HFFc6 (cell line): ENCODE measurements at places on chromosomes 1 and 21. TPM values are rescaled to one million over a fixed set of nuclear protein-coding genes. Genes with fewer than 3 reads are reported as not detected.

DNA sequence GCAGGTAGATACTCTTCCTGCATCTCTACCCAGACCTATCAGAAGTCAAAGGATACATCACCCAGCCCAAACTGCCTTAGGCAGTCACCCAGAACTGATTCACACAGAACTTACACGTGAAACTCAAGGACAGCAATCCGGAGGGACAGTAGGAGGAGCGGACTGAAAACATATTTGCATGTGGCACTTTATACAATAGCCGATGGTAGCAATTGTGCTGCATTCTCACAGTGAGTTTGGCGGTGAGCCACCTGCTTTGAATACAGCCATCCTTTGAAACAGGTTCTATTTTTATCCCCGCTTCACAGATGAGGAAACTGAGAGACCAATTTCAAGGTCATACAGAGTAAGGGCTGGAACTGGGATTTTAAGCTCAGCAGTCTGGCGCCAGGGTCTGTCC, 69.5 kb downstream of the EDEM3 start:
- H3K27ac ChIP-seq = no peak overlapping the region
- H3K27me3 ChIP-seq = peaks cover 1% of the 10 kb centered on the region
- H3K4me3 ChIP-seq = no peak overlapping the region
- H3K4me1 ChIP-seq = no peaks in the 10 kb centered on the region; the same call in 1 of the 2 replicates
- no peak for DNase-seq

- no peaks in the 10 kb centered on the region for H3K4me1 ChIP-seq
- H3K27ac ChIP-seq = no peak overlapping the region
- no peak overlapping the region for H3K4me3 ChIP-seq
Measured at GRCh38 chr1:7574121-7575040, 196.7 kb upstream of the VAMP3 start.

The PTPN7 gene
- not detected in 3 replicates for total RNA-seq

GRCh38 chr1:27343639-27344025, 1.8 kb downstream of the SYTL1 start:
- H3K4me3 ChIP-seq = no peak overlapping the region
- no peaks in the 10 kb centered on the region for H3K36me3 ChIP-seq
- peaks cover 28% of the 10 kb centered on the region for H3K4me1 ChIP-seq
- DNase-seq = no peak
- peaks cover 8% of the 10 kb centered on the region for H3K27me3 ChIP-seq

DNA sequence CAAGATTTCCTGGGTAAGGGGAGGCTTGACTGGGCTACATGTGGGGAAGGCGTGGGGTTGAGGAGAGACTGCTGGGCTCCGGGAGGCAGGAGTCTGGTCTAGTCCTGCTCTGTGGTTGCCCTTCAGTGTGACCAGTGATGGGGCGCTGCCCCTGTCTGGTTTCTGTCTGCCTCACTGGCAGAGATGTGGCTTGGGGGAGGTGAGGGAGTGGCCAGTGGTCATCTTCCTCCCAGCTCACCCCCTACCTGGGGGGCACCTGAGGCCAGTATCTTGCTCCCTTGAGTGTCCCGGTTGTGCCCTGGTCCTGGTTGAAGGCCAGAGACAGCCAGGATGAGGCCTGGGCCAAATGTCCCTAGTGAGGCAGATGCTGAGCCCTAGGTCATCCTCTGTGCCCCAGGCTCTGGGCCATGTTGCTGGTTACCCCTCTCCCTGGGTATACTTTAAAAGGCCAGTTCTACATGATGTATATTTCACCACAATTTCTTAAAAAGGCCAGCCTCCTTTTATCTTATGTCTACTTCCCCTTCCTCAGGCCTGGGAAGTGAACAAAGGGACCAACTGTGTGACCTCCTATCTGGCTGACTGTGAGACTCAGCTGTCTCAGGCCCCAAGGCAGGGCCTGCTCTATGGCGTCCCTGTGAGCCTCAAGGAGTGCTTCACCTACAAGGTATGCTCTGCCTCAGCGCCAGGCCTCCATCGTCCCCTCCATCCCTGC, 10.5 kb downstream of the FAAH start:
- peaks cover 10% of the 10 kb centered on the region for H3K27me3 ChIP-seq
- H3K27ac ChIP-seq = no peak overlapping the region
- H3K36me3 ChIP-seq = no peaks in the 10 kb centered on the region
- H3K4me3 ChIP-seq = no peak overlapping the region
- no peaks in the 10 kb centered on the region; the same call in 1 of the 2 replicates for H3K4me1 ChIP-seq

The TINAGL1 gene
- 0.91 to 3.3 TPM (median 2.0 TPM) in 3 replicates for total RNA-seq

GRCh38 chr1:8517661-8518489, 200.0 kb downstream of the SLC45A1 start:
- H3K4me1 ChIP-seq = peaks cover 36% of the 10 kb centered on the region
- peaks cover 4% of the 10 kb centered on the region; the same call in 1 of the 2 replicates for H3K36me3 ChIP-seq
- H3K4me3 ChIP-seq = peak overlapping the region; percentile 8; the same call in 1 of the 2 replicates
- no peaks in the 10 kb centered on the region; the same call in 1 of the 2 replicates for H3K27me3 ChIP-seq
- H3K27ac ChIP-seq = peak overlapping the region; percentile 95

DNA sequence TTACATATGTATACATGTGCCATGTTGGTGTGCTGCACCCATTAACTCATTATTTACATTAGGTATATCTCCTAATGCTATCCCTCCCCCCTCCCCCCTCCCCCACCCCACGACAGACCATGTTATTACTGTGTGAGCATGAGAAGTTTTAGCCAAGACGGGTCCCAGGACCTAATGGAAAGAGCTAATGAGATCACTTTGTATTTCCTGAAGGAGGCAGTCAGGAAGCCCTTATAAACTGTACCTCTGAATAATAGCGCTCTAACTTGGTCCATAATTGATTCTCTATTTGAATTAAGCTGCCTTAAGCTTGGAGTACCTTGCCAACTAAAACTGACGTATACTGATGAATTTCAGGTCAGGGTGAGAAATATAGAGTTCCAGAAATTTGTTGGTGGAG, 4.1 kb upstream of the NEGR1 start:
- peaks cover 5% of the 10 kb centered on the region; the same call in 1 of the 2 replicates for H3K36me3 ChIP-seq
- H3K4me1 ChIP-seq = peaks cover 8% of the 10 kb centered on the region
- no peak overlapping the region; the same call in 1 of the 2 replicates for H3K4me3 ChIP-seq
- no peak overlapping the region; the same call in 1 of the 2 replicates for H3K27ac ChIP-seq

The LRRN2 gene
- total RNA-seq = not detected in 3 replicates

DNA sequence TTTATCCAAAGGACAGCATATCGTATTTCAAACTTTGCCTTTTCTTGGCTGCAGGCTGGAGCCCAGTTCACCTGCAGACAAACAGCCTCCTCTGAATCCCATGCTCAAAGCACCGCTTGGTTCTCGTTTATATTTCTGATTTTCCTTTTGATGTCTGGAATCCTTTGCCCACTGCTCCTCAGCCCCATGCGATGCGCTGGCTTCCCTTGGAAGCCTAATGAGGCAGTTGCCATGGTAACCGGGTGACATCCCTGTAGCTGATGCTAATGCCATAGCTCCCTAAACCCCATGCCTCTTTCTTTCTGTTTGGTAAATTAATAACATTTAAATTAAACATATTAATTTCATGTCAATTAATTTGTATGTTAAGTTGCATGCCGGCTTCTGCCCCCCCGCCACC, 327.1 kb downstream of the PRDM2 start:
- no peak for DNase-seq
- H3K27ac ChIP-seq = no peak overlapping the region
- no peaks in the 10 kb centered on the region for H3K36me3 ChIP-seq
- no peak overlapping the region for H3K4me3 ChIP-seq
- H3K27me3 ChIP-seq = no peaks in the 10 kb centered on the region
- no peaks in the 10 kb centered on the region for H3K4me1 ChIP-seq

GRCh38 chr1:67590329-67590728, 94.7 kb upstream of the GADD45A start:
- H3K4me3 ChIP-seq = no peak overlapping the region
- peak; percentile 39 for DNase-seq
- H3K4me1 ChIP-seq = peaks cover 46% of the 10 kb centered on the region
- H3K27ac ChIP-seq = peak overlapping the region; percentile 63; the same call in 1 of the 2 replicates
- peaks cover 2% of the 10 kb centered on the region for H3K27me3 ChIP-seq

GRCh38 chr1:230760360-230760827, 13.2 kb downstream of the CAPN9 start:
- no peaks in the 10 kb centered on the region for H3K36me3 ChIP-seq
- H3K4me1 ChIP-seq = no peaks in the 10 kb centered on the region
- no peak for DNase-seq
- H3K4me3 ChIP-seq = no peak overlapping the region
- H3K27me3 ChIP-seq = peaks cover 25% of the 10 kb centered on the region

DNA sequence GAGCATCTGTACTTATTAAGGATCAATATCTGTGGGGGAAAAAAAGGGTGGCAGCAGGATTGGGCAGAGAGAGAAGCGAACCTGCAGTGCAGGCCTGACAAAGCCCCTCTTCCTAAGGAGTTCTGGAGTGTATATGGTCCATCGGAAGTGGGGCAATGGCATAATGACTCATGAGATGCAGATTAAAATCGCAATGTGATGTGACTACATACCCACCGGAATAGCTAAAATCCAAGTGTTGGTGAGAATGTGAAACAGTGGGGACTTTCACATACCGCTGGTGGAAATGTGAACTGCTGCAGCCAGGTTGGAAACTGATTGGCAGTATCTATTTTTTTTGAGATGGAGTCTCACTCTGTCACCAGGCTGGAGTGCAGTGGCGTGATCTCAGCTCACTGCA, 8.2 kb upstream of the CREG1 start:
- no peak overlapping the region for H3K27ac ChIP-seq
- H3K4me1 ChIP-seq = no peaks in the 10 kb centered on the region
- no peaks in the 10 kb centered on the region for H3K36me3 ChIP-seq
- no peak overlapping the region for H3K4me3 ChIP-seq

DNA sequence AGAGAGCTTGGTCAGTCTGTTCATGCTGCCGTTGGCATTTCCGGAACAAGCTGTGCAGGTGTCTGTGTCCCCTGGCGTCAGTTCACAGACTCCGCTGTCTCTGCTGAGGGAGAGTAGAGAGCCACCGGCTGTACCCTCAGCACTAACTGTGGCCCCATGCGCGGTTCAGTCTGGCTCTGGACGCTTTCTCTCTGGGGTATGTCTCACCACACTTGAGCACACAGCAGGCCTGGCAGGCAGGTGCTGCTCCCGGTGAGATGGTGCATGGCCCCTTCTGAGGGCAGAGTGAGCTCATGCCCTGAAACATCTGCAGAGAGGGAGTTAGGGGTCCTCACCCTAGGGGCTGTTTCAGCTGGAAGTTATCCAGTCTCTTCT, 60.0 kb upstream of the TLR5 start:
- no peak overlapping the region for H3K27ac ChIP-seq
- DNase-seq = no peak
- peaks cover 19% of the 10 kb centered on the region for H3K27me3 ChIP-seq
- no peak overlapping the region for H3K4me3 ChIP-seq
